ENCODE measurements at places on chromosomes 4 and X.
A peak's percentile ranks its signal among the peaks of the same experiment; 100 is the strongest.

GRCh38 chr4:6929812-6930464, 20.3 kb downstream of the TBC1D14 start:
- DNase-seq = no peak

GRCh38 chr4:34193451-34194154, 2050.7 kb downstream of the ARAP2 start:
- DNase-seq = peak; percentile 25

DNA sequence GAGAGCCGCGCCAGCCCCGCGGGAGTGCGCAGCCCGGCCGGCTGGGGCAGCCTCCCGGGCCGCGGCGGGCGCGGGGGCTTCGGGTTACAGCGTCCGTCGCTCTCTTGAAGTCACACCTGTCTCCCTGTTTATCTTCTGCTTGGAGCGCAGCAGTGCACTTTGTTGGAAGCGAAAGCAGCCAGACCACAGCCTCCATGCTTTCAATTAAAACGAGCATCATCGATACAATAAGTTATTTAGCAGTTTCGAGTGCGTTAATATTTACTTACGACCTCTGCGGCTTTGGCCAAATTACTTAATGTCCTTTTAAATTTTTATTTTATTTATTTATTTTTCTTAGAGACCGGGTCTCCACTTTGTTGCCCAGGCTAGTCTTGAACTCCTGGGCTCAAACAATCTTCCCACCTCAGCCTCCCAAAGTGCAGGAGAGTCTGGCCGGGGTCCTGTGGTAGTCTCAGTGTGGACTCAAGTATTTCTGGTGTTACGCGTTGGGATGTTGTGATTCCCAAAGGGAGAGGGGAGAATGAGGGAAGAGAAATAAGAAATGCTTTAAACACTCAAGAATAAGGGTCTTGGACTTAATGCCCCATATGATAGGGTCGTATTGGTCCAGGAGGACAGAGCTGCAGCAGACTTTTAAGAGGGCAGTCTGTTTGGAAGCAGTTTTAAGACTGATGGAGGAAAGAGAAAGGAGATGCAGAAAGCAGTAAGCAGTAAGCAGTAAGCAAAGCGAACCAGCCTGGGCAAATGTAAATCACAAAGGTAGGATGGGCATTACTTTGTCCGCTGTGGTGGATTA, 504 bp upstream of the PDLIM3 start:
- no peak for DNase-seq

GRCh38 chr4:8053688-8054449, 104.7 kb downstream of the ABLIM2 start:
- no peak for DNase-seq

GRCh38 chr4:138632856-138633579, 382.6 kb upstream of the NOCT start:
- peak; percentile 31 for DNase-seq

- peak; percentile 36 for DNase-seq
Observed at GRCh38 chrX:130626521-130626920, 224.7 kb downstream of the RBMX2 start.

DNA sequence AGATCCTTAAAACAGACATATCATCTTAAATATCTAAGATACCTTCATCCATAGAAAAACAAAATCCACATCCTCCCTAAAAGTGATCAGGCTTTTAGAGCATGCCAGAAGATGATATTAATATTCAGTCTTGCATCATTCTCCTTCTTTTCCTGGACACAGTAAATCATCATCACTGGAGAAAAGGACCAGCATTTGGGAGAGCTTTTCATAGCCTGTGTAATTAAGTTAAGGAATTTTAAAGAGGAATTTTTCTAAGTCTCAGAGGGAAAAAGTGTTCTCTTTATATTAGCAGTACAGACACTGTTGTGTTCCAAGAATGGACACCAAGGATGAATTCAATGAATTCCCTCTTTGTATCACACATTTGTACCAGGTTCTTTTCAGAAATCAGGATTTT, 696 bp downstream of the SCRG1 start:
- no peak for DNase-seq

GRCh38 chr4:124940387-124940786, 227.9 kb upstream of the ANKRD50 start:
- peak; percentile 99 for DNase-seq

GRCh38 chrX:129449148-129449547, 74.1 kb downstream of the SMARCA1 start:
- no peak for DNase-seq

GRCh38 chrX:137896123-137896522, 330.2 kb downstream of the ZIC3 start:
- DNase-seq = no peak

- no peak for DNase-seq
Observed at GRCh38 chrX:68878977-68879645, 50.3 kb downstream of the EFNB1 start.

- DNase-seq = no peak
Observed at GRCh38 chr4:87851953-87852352, 19.2 kb downstream of the MEPE start.

DNA sequence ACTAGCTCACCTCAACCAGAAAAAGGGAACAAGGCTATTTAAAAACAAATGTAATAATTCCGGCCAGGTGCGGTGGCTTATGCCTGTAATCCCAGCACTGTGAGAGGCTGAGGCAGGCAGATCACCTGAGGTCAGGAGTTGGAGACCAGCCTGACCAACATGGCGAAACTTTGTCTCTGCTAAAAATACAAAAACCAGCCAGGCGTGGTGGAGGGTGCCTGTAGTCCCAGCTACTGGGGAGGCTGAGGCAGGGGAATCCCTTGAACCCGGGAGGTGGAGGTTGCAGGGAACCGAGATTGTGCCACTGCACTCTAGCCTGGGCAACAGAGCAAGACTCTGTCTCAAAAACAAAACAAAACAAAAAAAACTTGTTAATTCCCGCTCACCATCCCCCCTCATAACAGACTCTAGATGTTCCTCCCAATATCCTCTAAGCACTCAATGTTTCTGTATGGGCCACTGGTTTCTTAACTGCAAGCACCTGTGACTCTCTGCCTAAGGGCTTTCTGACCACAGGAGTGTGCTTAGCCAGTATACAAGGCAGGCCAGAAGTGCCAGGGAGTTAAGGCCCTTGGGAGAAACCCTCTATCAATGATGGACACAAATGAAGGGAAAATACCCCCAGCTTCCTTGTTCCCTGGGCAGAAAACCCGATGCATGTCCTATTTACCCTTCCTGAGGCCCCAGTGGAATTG, 21.0 kb upstream of the THOC2 start:
- no peak for DNase-seq

- no peak for DNase-seq
Observed at GRCh38 chr4:84441758-84442377, 57.2 kb downstream of the NKX6-1 start.

DNA sequence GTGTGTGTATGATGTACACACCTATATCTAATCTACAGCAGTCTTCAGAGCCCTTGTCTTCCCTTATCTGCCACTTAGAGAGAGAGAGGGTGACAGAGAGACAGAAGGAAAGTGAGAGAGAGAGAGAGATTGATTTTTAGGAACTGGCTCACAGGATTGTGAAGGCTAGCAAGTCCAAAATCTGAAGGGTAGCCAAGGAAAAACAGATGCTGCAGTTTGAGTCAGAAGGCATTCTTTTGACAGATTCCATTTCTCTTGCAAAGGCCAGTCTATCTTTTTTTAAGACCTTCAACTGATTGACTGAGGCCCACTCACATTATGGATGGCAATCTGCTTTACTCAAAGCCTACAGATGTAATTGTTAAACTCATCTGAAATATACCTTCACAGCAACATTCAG, 664.0 kb upstream of the IGFBP7 start:
- DNase-seq = no peak

DNA sequence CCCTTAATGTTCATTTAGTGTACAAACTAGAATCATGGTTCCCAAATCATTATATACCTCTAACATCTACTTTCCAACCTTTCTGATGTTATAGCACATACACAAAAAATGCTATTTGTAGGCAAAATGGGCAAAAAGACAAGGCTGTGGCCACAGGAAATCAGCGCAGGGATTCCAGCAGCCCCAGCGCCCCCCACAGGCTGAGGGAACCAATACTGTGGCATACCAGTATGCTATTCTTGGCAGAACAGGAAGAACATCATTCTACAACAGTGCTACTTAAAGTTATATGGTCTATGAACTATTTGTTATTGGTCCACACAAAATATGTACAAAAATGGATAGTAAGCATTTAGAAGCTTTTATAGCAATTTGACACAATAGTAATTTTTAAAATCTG, 25.3 kb downstream of the STEEP1 start:
- no peak for DNase-seq

DNA sequence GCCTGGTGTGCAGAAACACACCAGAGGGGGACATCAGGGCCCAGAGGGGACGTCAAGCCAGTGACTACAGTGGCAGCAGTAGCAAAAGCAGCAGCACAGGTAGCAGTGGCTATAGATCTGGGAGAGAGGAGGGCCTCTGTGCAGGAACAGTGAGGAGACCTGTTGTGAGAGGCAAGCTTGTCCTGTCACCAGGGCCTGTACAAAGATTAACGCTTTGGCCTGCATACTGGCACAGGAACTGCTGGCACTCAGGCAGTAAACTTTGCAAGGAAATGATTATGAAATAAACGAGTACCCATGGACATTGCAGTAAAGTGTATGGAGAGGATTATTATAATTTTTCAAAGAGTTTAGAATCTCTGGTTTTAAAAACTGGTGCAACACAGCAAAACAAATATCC, 5.5 kb upstream of the PHF8 start:
- DNase-seq = no peak

GRCh38 chrX:155071694-155072280, 479 bp downstream of the BRCC3 start:
- DNase-seq = no peak

DNA sequence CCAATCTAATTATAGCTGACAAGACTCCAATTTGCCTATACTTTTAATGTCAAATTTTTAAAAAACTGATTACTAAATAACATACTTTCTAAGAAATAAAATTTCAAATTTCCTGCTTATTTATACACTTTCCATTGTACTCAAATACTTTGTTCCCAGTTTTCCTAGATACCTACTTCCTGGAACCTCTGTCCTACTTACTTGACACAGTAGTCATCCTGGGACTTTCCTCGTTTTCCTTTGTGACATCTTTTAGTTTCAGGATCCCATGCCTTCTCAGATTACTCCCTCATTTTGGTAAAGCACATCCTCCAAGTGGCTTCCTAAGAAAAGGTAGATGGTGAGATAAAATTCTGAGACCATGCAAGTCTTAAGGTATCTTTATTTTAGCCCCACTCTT, 13.3 kb upstream of the FAM184B start:
- no peak for DNase-seq

GRCh38 chr4:35216636-35217035, 1027.7 kb downstream of the ARAP2 start:
- DNase-seq = no peak

DNA sequence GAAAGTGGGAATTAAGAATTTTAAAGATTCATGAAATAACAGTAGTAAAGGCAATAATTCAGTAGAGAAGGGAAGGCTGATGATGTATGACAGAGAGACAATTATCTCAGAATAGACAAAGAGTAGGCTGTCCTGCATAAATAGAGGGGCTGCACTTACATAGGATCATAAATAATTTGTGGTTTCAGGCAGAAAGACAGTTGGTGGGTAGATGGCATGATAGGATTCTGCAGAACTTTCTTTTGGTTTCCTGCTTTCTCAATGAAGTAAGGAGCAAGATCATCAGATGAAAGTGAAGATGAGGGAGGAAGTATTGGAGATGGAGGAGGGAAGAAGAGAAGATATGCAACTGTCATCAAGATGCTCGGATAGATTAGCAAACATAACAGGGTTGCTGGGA, 604.9 kb upstream of the ZFP42 start:
- DNase-seq = no peak

DNA sequence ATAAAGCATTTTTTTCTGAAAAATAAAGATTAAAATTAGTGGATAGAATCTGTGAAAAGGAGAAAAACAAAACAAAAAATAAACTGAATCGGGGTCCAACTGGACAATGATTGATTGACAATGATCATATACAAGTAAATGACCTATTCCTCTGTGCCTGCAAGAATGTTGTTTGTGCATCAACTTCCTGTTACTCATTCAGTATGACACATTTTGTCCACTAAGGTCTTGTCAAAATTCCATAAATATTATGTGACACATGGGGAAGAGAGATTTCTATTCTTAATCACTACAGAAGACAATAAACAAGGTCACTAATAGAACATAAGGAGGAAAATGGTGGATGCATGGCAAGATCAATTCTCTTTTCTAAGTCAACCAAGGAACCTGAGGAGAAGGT, 54.9 kb downstream of the F8 start:
- DNase-seq = no peak

DNA sequence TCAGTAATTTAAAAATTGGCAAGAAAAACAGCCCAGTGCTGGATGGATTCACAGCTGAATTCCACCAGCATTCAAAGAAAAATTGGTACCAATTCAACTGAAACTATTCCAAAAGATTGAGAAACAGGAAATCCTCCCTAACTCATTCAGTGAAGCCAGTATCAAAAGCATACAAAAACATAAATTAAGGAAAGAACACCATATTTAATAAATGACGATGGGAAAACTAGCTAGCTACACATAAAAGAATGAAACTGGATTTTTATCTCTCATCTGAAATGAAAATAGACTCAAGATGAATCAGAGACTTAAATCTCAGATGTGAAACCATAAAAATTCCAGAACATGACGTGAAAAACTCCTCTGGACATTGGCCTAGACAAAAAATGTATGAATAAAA, 516.8 kb upstream of the SPANXN1 start:
- peak; percentile 8 for DNase-seq

DNA sequence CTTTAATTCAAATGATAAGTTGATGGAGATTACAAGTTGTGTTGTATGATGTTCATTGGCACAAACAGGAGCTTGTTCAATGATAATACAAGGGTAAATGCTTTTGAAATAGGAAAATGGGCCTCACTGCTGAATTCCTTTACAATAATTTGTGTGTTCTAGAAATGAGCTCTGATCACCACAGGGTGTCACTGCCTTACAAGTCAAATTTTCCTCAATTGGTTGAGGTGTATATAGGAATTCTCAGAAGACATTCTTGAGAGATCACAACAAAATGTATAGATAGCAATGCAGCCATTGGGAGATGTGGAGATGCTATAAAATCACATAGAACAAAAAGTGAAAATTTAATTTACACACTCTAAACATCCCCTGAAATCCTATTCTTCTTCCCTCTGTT, 49.6 kb downstream of the KLF8 start:
- no peak for DNase-seq

- DNase-seq = no peak
Observed at GRCh38 chrX:41952102-41952501, 28.7 kb upstream of the CASK start.

DNA sequence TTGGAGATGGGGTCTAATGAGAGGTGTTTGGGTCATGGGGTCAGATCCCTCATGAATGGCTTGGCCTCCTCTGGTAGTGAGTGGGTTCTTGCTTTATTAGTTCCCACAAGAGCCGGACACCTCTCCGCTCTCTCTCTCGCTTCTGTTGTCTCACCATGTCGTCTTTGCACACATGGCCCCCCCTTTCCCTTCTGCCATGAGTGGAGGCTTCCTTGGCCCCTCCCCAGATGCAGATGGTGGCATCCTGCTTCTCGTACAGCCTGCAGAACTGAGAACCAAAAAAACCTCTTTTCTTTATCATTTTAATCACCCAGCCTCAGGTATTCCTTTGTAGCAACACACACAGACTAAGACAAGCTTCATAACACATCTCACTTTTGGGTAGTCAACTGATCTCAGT, 49.6 kb upstream of the SPRY1 start:
- DNase-seq = no peak

GRCh38 chr4:23855912-23856605, 33.8 kb downstream of the PPARGC1A start:
- DNase-seq = peak; percentile 70

GRCh38 chr4:42844422-42845070, 48.0 kb upstream of the GRXCR1 start:
- DNase-seq = no peak
